T-helper 2 cell (primary cell): ENCODE measurements at places on chromosomes 12 and 14.

- no peak for DNase-seq
These were observed 7.3 kb upstream of the ZNF740 start for GRCh38 chr12:53173085-53173715.

DNA sequence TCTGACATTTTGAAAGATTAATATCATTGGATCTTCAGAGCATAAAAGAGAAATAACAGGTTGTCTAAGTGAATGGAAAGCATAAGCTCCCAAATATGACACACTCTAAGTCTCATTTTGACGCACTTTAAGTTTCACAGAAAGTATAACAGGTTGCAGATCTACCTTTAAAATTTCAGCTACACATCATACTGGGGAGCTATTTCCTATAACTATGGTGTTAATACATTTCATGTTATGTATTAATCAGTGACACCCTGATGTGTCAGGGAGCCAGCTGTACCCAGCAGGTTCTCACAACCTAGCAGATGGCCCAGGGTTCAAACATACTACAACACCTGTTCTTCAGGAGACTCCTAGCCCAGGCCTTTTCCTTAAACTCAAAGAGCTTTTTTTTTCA lies 31.1 kb upstream of the TMX1 start:
- DNase-seq = no peak

- DNase-seq = no peak
These were observed 369.3 kb downstream of the ETNK1 start for GRCh38 chr12:22994316-22994675.

DNA sequence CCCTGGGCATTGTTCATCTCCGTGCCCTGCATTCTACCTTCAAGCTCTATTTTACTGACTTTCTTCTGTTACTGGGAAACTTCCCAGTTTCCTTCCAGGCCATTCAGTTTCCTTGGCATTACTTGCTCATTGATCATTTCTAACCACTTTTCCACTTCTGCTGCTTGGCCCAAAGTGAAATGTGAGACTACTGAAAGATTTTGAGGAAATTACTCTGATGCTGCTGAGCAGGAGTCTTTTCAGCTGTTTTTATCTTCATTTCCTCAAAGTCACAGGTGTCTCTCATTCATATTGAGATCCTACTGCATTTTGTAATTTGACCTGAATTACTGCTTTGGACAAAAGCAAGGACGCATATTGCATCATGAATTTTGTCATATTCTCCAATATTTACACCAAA lies 26.4 kb upstream of the DBX2 start:
- DNase-seq = no peak

GRCh38 chr12:64172143-64172970 lies 49.7 kb downstream of the KICS2 start:
- no peak for DNase-seq

GRCh38 chr12:89106950-89107349 lies 245.4 kb downstream of the DUSP6 start:
- DNase-seq = no peak

- no peak for DNase-seq
These were observed 3.2 kb upstream of the SYNDIG1L start for GRCh38 chr14:74429221-74429691.

- no peak for DNase-seq
These were observed 51.2 kb downstream of the OTX2 start for GRCh38 chr14:56759094-56759493.

GRCh38 chr14:53608369-53608768 lies 348.3 kb downstream of the BMP4 start:
- no peak for DNase-seq

DNA sequence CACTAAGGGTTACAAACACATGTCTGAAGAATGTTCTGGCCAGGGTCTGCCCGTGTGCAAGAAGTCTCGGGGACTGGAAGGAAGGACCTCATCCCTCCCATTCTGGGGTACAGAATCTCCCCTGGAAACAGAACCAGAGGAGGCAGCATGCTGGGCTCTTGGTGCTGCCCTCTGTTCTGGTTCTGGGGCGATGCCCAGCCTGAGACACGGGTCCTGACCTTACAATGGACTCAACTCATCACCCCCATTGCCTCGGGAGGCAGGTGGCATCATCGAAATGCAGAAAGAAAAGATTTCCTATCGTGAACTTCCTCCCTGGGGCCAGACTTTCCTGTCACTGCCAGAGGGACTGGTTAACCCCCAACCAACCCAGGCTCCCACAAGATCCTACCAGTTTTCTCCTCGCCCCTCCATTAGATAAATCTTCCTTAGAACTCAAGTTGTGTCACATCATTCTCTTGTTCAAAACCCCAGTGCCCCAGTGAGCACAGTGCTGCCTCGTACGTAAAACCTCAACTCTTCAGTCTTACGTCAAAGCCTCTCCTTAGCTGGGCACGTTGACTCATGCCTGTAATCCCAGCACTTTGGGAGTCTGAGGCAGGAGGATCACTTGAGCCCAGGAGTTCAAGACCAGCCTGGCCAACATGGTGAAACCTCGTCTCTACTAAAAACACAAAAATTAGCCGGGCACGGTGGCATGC lies 52.1 kb downstream of the PSMA6 start:
- DNase-seq = no peak

- no peak for DNase-seq
These were observed 91.5 kb downstream of the CPNE8 start for GRCh38 chr12:38813923-38814322.

- no peak for DNase-seq
These were observed 140.6 kb upstream of the PLEKHG7 start for GRCh38 chr12:92562063-92562734.

- DNase-seq = no peak
These were observed 44.3 kb downstream of the NCOR2 start for GRCh38 chr12:124523071-124523470.

DNA sequence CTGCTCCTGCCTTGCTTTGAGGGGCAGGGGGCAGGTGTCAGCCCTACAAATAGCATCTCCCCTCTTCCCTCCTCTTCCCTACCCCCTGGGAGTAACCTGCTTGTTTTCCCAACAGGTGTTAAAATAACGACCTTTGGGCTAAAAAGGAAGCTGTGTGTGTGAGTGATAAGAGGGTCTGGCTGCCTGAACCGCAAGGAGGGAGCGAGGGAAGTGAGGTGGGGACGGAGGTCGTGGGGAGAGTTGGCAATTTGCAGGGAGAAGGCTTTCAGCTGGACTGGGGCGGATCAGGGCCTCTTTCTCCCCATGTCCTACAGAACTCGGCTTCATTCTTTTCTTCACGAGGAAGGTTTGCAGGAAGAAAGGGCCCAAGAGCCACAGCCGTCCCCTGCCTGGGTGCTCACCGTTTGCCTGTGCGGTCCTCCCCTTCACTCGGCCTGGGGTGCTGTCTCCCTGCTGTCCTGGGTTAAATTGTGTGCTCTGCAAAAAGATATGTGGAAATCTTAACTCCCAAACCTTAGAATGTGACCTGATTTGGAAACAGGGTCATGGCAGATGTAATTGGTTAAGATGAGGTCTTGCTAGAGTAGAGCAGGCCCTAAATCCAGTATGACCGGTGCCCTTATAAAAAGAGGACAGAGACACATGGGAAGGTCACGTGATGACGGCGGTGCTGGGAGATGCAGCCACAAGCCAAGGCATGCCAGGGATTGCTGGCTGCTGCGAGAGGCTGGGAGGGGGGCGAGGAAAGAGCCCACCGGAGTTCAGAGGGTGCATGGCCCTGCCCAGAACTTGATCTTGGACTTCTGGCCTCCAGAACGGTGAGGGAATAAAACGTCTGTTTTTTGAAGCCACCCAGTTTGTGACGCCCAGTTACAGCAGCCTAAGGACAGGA lies 38.7 kb upstream of the NCOR2 start:
- no peak for DNase-seq

DNA sequence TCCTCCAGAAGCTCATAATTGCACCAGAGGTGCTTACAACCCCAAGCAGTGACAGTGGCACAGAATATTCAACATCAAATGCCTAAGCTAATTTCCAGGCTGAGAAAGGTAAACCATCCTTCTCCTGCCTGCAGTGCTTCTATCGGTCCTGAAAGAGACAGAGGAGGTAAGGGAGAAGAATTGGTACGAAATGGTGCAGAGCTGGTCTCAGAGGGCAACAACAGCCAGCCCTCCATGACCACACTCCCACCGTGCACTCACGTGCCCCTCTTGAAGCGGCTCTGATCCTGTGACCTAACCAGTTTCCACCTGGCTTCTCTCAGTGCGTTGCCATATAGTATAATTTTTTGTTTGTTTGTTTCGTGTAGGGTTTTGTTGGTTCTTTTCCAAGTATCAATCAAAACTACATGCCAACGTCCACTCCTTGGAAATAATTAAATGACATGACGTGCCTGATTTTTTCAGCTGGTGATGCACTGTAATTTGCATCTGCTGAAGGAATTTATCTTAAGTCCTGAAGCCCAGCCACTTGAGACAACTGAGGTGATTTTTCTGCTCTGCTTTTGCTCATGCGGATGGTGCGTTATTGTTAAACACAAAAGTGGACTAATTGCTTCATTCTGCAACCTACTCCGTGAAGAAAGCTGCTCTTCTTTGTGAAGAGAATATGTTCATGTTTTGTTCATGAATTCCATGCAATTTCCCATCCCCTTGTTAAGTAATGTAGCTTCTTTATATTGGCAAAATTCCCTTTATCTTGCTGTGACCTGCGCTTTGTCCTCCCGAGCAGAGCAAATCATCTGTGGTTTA lies 1.3 kb upstream of the ATP2A2 start:
- no peak for DNase-seq

DNA sequence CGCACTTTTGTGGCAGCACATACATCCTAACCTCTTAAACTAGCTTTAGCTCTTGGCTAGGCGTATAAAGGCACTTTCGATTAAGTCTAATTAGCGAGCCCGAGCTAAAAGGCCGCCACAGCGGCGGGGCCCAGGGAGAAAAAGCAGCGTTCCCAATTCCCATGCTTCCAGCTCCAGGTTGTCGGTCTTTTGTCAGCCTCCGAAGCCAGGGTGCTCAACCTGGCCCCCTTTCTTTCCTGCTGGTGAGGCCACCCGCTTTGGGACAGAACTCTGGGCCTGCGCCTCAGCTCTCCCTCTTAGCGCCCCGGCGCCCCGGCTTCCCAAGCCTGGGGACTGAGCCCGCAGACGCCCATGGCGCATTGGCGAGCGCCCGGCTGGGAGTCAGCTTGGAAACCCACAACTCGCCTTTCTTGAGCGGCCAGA lies 33.3 kb upstream of the TBX5 start:
- DNase-seq = no peak

DNA sequence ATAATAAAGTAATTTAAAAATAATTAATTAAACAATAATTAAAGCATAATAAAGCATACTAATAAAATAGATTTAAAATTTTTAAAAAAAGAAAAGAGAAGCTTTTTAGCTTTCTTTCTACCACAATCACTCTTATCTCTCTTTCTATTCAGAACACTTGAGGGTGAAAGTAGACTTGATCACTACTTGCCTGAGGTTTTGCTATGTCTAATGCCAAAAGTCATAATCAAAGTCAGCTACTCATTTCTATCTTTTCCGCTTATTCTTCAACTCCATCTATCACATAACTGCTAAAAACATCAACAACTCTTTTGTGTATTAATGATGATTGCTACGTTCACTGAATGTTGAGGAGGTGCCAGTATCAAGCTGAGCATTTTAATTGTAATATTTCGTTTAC lies 202.0 kb upstream of the KRR1 start:
- no peak for DNase-seq

DNA sequence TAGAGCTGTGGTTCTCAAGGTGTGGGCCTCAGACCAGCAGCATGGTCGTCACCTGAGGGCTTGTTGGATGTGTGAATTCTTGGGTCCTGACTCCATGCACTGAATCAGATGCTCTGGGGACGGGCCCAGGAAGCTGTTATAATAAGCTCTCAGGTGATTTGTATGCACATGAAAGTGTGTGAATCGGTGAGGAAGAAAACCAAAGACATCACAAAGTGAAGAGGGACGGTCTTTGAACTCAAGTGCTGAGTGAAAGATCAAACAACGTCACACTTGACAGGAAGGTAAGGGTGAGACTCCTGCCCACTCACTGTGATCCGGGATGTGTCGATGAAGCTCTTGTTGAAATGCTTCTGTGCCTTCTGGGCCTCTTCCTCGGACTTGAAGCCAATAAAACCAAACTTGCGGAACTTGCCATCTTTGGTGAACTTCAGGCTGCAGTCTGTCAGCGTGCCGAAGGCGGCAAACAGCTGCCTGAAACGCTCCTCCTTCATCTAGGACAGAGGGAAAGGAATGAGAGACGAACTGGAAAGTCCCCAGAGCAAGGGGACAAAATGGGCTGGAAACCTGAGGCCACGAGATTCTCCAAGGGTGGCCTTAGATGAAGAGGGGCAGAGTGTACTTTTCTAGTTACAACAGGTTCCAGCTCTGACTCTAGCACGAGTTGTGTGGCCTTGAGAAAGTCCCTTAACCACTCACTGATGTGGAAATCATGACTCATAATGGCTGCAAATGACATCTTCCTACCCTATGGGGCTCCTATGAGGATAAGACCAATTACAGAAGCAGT lies 4.0 kb downstream of the RBM19 start:
- DNase-seq = no peak

DNA sequence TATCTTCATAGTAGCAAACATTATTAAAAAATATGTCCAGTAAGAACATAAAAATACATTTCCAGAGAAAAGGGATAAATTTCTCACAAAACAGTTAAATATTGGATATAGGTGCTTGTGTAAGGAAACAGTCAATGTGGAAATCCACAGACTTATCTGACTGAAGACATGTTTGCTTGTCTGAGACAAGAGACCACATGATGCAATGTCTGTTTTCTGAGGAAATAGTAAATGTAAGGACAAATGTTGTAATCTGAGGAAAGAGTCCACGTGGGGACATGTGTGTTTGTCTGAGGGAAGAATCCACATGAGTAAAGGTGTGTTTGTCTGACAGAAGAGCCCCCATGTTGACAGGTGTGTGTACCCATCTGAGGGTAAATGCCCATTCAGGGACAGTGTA lies 1093.2 kb downstream of the TMEM121 start:
- DNase-seq = no peak

DNA sequence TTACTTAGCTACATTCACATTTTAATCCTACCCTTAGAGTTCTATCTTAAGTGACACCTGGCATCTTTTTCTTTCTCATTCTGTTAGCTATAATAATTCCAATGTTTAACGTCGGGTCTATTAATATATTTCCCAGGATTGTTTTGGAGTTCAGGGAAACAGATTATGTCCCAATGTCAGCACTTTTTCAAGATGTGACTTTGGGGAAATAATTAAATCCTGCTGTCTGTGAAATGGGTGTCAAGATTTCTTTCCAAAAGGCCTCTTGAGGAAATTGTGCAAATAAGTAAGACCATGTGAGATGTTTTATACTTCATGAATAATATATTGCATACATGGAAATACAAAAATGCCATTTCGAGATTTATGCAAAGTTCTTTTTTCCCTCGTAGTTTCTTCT lies 887.6 kb upstream of the SEL1L start:
- no peak for DNase-seq

GRCh38 chr12:103975368-103975767 lies 9.7 kb downstream of the TDG start:
- DNase-seq = no peak

GRCh38 chr12:57744194-57744776 lies 554 bp upstream of the TSPAN31 start:
- no peak for DNase-seq

GRCh38 chr12:12749433-12749832 lies 32.3 kb downstream of the CDKN1B start:
- DNase-seq = no peak

GRCh38 chr14:61630399-61631044 lies 64.8 kb upstream of the HIF1A start:
- DNase-seq = no peak

- no peak for DNase-seq
These were observed 108.5 kb upstream of the PLXNC1 start for GRCh38 chr12:94039914-94040313.
